Stimulated activated CD8-positive, alpha-beta memory T cell treated with anti-CD3 and anti-CD28 coated beads, Interleukin-12 subunit alpha, Interleukin-12 subunit beta, amount 100 ng/mL, for 1 hour (primary cell): ENCODE measurements at places on chromosomes 5 and 9.

- DNase-seq = no peak
These were observed 47.5 kb downstream of the TMEM245 start for GRCh38 chr9:109072133-109072692.

GRCh38 chr9:103978396-103978795, 115.7 kb upstream of the SMC2 start:
- DNase-seq = no peak

- no peak for DNase-seq
These were observed 76.2 kb downstream of the TSPAN17 start for GRCh38 chr5:176723440-176723839.

DNA sequence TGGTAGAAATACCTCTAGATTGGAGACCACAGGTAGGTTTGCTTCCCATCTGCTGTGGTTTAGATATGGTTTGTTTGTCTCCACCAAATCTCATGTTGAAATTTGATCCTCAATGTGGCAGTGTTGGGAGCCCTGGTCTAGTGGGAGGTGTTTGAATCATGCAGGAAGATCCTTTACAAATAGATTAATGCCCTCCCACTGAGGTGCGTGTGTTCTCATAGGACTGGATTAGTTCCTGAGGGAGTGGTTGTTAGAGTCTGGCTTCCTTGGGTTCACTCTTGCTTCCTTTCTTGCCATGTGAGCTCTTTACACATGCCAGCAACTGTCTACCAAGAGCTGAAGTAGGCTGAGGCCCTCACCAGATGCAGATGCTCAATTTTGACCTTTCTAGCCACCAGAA, 391.1 kb upstream of the GRIA1 start:
- no peak for DNase-seq

- DNase-seq = no peak
These were observed 1.0 kb downstream of the FAM53C start for GRCh38 chr5:138339091-138339456.

DNA sequence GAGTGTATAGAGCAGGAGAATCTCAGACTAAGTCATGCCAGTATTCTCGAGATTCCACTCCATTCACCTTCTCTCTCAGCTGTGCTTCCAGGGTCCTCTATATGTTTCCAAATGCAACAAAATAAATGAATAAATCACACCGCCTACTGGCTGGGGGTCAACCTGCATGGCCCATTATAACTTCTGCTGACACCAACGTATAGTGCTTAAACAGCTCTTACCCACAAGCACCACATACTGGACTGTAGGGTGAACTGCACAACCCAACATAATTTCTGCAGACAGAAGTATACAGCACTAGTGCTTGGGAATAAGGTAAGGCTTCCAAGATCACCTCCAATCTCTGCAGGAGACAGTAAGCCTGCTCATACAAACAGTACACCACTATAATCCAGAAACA, 33.1 kb upstream of the HTR4 start:
- DNase-seq = no peak

- no peak for DNase-seq
These were observed 177.8 kb upstream of the PCSK5 start for GRCh38 chr9:75712700-75713099.

GRCh38 chr9:18566121-18566520, 92.2 kb downstream of the ADAMTSL1 start:
- no peak for DNase-seq

- DNase-seq = no peak
These were observed 22.6 kb downstream of the STXBP1 start for GRCh38 chr9:127634698-127635097.

DNA sequence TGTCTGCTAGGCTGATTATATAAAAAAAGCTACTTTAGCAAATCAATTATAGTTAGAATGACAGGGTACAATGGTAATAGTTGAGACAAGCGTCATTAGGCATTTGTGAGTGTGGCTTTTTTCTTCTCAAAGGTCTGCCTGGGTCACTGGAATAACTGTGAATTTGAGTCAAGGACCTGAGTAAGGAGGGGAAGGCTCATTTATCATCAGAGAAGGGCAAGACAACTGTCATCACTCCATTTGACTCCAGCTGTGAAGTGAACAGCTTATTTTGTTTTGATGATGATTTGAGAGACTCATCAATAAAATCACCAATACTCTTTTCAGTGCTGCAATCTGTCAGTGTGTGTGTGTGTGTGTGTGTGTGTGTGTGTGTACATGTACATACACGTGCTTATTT, 118.6 kb downstream of the MAT2B start:
- no peak for DNase-seq

DNA sequence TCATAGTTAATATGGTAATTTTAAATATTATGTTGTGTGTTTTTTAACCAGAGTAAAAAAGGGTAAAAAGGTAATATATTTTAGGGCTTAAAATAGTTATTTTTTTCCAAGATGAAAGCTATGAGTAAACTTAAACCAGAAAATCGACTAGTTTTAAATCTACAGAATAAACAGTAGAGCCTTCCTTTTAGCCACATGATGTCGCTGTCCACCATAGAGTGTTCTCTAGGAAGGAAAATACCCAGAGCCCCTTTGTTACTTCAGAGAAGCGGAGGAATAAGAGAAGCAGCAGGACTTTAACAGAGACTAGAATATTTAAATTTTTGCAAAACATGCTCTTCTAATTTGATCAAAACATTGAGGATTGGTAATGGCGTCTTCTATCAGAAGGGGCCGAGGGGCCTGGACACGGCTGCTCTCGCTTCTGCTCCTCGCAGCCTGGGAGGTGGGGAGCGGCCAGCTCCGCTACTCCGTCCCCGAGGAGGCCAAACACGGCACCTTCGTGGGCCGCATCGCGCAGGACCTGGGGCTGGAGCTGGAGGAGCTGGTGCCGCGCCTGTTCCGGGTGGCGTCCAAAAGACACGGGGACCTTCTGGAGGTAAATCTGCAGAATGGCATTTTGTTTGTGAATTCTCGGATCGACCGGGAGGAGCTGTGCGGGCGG, at the start of gene PCDHA2:
Gene PCDHA2 (plus strand): TSS at position 258 of the 664 bp plus-strand sequence.
- no peak for DNase-seq

DNA sequence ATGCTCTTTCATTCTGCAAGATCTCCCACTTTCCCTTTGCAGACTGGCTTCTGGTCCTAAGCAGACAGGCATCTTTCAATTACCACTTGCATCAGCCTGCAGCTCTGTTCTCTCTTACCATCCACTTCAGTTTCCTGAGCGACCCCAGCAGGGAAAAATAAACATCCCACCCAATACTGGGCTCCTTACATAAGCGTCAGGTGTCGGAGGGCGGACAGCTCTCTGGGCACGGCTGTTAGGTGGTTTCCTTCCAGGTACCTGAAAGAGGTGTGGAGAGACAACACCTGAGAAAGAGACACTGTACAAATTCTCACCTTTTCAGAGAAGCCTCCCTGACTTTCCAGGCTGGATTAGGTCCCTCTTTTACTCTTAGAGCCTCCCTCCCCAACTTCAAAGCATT, 145.1 kb upstream of the PANK3 start:
- DNase-seq = no peak

GRCh38 chr9:68797116-68797515, 92.1 kb downstream of the PIP5K1B start:
- DNase-seq = no peak

- no peak for DNase-seq
These were observed 62.4 kb downstream of the PJA2 start for GRCh38 chr5:109347252-109347888.

GRCh38 chr5:151097061-151097460, 16.2 kb upstream of the TNIP1 start:
- DNase-seq = no peak

- DNase-seq = no peak
These were observed 443.9 kb downstream of the TLE1 start for GRCh38 chr9:81245254-81245956.

DNA sequence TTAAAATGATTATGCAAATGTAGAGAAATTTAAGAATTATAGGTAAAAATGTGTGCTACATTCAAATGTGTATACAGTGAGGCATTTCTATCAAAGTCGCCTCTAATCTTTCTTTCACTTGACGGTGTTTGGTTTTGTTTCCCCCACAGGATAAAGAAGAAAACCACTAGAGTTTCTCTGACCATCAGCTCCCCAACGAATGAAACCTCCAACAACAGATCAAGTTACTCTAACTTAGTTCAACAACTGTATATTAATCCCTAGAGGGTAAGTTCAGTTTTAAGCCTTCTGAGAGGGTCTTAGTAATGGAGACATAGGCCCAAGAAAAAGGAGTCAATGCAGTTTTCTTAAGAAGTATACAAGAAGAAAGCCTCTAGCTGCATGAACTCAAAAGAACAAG, 11.5 kb upstream of the MYOT start:
- DNase-seq = no peak

DNA sequence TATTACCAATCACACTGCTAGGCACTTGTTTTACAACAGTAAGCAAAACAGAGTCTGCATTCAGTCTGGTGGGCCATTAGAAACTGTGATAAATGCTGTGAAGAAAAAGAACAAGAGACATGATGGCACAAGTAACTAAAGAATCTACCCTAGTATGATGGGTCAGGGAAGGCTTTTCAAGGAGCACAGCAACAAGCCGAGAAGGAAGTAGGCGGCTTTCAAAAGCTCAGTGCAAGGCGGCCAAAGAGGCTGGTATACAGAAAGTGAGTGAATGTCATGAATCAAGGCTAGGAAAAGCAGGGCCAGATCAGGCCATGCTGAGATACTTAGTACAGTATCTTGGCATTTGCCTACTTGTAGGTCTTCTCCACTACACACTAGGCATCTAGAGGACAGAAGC, 76.4 kb downstream of the ECPAS start:
- DNase-seq = no peak

DNA sequence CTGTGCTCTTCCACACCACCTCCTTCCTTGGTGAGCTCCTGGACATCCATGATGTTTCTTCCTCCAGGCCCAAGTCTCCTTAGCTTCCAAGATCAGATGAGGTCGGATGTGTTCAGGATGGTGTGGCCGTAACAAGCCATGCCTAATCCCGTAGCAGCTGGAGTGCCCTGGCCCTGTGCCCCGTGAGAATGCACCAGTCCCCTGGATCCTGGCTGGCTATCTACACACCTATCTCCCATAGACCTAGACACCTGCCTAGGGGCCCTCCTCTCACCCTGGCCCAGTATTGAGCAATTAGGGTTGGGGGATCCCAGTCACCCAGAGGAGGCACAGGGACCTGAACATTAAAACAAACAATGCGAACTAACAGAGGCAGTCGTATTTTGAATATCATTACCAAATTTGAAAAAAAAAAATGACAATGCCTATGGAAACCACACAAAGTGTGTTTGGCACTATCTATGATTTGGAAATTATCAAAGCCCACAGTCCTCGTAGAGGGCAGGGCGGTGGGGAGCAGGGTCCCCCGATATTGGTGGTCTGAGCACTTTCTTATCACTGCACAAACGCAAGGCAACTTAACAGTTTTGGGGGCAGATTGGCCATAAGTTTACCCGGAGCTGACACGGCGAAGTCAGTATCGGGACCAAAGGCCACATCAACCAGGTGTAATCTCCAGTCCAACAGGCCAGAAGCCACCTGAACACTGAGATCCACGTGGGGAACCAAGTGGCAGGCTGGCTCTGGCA, 13.2 kb downstream of the ENG start:
- DNase-seq = no peak

DNA sequence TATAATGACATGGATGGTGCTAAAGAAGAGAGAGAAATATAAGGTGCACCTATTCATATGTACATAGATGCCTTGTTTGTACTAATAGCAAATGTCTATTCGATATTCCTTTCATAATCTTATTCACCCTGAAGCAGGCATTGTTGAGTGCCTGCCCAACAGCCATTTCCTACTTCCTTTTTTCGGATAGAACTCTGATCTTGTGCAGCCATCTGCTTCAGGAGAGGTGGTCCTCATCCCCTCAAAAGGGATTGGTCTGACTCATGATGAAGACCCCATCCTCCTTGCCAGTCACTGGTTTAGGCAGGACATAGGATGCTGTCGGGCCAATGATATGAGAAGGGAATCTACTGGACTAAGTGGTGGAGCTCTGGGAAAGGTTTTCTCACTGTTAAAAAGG, 8.4 kb upstream of the RANBP3L start:
- DNase-seq = no peak

GRCh38 chr9:96158147-96158546, 143.8 kb downstream of the HSD17B3 start:
- DNase-seq = no peak

- DNase-seq = no peak
These were observed 5.5 kb downstream of the PHF24 start for GRCh38 chr9:34963552-34963951.

GRCh38 chr5:169569513-169569912, 14.1 kb upstream of the SPDL1 start:
- no peak for DNase-seq

DNA sequence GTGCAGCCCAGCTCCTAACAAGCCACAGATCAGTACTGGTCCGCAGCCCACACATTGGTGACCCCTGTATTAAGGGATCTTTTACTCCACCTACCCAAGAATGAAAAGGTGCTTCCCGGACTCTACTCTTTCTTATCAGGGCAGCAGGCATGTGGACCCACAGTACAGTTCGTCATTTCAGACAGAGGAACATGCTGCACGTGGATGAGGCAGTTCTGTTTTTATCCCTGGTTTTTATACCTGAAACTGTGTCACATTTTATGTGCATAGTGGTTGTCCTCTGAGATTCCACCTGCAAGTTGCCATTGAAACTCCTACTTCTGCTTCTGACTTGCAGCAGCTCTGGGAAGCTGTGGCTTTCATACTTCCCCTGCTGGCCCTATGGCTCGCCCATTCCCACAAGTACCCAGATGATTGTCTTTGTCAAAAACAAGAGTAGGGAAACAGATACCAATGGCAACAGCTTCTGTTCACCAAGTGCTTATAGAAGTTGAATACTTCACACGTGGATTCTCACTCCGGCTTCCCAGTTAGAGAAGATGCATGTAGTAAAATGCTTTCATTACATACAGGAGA, 208.0 kb downstream of the TRIO start:
- no peak for DNase-seq

DNA sequence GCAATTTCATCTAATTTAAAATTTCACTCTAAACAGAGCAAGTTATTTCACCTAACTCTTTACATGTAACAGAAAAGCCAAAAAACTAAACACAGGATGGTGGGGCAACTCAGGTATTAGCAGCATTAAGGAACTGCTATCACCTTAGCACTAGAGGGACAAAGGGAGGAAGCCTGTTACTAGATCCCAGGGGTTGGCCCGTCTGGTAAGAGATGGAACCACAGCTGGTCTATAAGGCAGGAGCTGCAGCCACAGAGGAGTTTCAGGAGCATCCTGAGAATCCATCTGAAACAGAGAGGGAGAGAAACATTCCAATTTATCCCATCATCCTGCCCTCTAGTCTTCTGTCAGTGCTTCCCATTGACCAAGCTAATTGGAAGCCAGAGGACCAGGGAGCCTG, 300.3 kb downstream of the MRPS30 start:
- no peak for DNase-seq

DNA sequence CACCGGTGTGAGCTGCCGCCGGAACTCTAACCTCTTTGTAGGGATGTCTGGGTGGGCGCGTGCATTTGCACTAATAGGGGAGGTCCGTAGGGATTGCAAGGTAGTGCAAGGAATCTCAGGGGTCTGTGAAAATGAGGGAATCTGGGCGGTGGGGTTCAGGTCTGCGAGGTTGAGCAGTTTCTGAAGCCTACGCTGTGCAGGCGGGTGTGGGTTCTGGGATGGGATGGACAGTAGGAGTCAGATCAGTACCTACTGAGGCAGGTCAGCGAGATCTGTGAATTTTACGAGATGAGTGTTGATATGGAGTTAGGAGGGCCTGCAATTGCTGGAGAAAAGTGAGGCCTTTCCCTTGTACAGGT, 856 bp upstream of the ATOSB start:
- no peak for DNase-seq
